ENCODE measurements at places on chromosomes 4 and X.

GRCh38 chr4:183182873-183183725 lies 84.0 kb downstream of the WWC2 start:
- DNase-seq, result peak; percentile 78

DNA sequence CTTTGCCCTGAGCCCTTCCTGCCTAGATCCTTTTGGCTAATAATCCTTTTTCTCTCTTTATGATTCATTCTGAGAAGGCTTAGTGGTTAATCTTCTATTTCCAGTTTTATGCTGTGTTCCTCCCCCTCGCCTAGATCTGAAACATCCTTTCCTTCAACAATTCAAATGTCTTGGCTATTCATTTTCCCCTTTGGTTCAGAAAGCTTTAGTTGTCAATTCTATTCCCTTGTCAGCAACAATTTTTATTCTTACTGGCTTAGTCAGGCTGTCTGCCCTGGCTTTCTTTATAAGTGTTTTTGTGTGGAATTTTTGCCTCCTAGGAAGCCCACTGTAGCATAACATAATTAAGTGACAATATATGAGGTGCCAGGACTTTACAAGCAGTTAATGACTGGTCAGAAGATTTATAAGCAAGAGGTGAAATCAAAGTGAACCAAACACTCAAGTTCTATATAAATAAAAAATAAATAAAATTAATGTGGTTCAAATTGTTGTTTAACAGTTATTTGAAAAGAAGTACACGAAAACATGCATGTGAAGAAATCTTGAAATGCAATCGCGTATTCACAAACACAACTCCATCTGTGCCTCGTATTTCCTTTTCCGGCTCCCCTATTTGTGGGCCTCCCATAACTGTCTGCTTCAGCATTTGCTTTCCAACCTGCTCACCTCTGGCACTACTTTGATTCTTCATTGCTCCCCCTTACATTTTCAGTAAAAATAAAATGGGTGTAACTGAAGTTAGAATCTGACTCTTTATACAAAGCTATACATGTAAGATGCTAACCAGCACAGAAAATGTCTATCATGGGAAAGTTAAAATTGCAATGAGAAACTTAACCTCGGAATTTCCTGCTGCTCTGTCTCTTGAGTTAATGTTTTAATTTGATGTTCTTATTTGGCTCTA lies 235.4 kb downstream of the SPRY1 start:
- DNase-seq, result no peak

- DNase-seq, result no peak
Observed at GRCh38 chr4:26050671-26051070, 136.7 kb downstream of the SMIM20 start.

GRCh38 chr4:61532336-61533000 lies 332.3 kb downstream of the ADGRL3 start:
- DNase-seq, result no peak

DNA sequence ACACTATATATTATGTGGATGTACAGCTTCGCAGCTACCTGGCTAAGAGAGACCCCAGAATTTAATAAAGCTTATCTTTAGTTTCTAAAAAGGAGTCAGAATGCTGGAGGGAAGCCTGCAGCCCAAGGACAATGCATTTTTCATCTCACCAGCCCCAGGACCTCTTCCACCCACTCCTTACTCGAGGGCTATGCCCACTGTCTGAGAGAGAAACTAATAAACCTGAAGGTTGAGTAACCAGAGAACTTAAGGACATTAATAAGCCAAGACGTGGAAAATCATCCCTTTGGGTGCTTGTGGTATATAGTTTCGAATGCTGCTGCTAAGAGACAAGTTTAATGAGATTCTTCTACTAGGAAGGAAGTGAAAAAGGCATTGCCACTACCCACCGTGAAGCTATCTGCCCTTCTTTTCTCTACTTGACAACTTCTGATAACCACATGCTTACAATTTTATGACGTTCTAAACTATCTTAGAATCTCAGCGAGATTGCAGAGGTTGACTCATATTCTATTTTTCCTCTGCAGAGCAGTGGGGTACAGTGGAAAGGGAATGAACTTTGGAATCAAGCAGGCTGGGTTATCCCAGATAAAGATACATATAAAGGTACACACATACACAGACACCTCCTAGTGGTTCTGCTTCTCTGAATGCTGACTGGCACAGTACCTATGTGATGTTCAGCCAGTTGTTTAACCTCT lies 3.3 kb downstream of the RELL1 start:
- DNase-seq, result no peak

DNA sequence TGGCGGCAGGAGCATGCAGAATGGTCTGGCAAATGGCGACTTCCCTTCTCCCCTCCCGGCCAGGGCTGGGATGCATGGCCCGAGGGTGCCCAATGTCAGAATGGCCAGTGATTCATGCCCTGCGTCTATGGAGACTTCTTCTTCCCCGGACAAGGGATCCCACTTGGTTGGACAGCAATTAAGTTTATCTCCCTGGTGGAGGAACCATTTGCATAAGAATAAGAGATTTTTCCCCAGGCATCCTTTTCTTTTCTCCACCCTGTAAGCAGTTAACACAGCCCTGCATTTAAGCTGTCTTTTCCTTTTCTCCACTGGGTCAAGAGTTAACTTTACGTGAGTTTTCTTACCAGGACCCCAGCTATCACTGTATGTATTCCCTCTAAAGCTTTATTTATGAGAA lies 856.6 kb downstream of the GLUD2 start:
- DNase-seq, result no peak

DNA sequence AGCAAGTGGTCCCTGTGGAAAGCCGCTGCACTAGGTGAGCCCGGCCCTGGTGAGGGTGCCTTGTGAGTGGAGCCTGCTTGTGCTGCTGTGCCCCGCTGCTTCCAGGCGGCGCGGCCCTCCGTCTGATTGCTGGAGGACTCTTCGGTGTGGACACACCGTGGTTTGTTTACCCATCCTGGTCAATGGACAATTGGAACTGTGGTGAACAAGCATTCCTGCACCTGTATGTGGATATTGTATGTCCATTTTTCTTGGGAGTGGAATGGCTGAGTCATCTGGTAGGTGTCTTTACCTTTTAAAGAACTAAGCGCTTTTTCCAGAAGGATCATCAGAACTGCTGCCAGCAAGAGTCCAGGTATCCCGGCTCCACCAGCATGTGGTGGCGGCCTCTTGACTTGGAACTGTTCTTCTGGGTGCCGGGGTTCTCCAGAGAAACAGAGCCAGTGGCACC lies 15.6 kb downstream of the MAEA start:
- no peak for DNase-seq

DNA sequence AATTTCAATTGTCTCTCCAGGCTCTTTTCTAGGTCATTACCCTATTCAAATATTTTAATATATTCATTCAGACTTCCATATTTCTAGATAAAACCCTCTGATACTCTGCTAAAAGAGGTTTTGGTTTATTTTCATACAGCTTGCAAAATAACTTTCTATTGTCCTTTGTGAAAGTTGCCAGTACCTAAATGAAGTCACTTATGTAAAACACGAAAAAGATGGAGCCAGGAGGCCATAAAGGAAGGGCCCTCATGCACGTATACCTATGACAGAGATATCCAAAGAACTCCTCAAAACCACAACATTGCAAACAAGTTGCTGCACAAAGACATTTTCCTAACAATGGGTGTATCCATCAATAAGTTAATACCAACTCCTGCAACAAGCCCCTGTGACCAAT lies 25.7 kb upstream of the ELOVL6 start:
- DNase-seq, result no peak

DNA sequence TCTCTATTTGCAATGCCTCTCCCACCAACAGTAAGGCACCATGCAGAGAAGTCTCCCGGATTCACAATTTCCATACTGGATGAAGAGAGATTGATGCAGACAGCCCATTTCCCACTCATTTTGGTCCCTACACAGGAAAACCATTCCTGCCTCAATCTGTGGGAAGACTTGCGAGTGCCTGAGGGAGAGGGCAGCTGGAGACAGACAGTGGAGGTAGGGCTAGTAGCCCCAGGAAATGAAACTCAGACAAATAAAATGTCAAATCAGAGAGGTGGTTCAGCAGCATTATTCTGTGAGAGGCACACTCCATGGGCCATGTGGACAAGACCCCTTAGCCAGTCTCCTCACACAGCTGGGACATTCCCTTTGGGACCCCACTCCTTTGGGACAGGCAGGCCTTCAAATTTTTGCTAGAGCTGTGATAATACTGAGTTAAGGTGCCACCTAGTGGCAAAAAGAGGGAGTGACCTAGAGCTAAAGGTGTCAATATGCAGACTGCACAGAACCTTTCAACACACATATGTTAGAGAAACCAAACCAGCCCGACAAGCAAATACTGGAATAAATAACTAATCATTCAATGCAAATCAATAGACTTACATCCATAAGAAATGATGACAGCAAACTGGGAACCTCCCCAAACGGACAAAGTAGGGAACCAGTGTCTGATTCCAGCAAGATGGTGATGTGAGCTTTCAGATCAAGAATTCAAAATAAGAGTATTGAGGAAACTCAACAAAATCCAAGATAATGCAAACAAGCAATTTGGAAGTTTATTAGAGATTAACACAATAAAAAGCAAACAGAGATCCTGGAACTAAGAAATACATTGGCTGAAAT lies 1865.3 kb upstream of the AGA start:
- DNase-seq, result peak; percentile 51

Measured in RKO (cell line).